ENCODE measurements at places on chromosomes 5 and 9. TPM values are rescaled to one million over a fixed set of nuclear protein-coding genes. Genes with fewer than 3 reads are reported as not detected.
A peak's percentile ranks its signal among the peaks of the same experiment; 100 is the strongest.

DNA sequence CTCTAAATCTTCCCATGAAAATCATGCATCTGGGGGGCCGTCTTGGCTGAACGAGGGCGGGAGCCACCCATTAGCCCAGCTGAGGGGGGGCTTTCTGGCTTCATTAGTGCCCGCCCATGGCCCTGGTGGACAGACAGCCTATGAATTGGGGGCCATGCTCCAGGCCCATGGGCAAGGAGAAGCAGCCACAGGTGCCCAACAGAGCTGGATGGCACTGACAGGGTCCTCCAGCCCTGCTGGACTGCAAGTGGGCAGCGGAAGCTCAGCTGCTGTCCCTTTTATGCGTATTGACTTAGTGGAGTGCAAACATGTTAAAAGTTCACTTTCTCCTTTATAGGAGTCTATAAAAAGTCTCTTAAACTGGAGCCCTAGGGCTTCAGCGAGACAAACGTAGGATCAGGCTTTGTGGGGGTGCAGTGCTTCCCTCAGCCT lies 75.3 kb downstream of the MACROH2A1 start:
- no peak for DNase-seq

GRCh38 chr5:96961053-96961452 lies 25.2 kb downstream of the LNPEP start:
- peak; percentile 7 for DNase-seq

DNA sequence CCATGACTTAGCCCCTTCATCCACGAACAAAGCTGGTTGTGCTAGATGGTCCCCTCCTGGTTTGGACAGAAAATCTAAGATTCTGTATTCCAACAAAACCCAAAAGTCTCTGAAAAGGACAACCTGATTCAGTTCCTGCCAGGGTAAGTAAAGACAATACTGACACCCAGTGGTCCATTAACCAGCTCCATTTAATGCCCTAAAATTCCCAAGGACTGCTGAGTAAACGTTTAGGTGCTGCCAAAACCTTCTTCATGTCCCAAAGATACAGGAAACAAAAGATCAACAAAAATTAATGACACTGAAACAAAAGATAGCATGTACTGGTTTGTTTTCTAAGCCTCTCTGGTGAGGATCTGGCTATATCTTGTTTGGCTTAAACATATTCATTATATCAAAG lies 25.3 kb upstream of the PPP1R2B start:
- no peak for DNase-seq

DNA sequence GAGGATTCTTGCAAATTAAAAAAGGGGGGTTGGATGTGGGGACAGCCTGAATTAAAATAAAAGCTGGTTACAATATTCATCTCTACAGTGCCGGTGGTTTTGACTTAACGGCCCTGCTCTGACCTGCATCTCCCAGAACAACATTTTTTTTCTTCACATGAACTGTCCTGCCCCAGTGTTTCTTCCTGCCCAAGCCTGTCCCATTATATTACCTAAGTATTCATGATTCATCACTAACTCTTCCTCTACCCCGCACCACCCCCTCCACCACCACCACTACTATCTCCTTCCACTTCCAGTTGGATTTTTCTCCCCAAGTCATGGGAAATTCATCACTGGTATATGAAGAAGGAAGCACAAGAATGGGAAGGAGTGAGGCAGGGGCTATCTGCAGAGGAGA lies 90.1 kb downstream of the ZFAND5 start:
- DNase-seq: peak; percentile 24

DNA sequence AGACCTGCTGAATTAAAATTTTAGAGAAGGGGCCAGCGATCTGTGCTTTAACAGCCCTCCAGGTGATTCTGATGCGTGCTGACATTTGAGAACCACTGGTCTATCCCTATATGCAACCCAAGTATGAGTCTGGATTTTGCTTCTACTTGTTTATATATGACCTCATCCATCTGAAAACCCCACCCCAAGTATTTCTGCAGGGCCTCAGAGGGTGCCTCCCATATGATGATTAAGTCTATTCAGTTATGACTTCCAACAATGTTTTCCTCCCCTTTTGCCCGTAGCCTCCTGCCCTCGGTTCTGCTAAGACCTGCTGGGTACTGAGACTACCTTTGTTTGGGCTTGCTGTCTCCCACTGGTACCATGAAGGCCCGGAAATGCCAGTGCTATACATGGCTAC lies 376.0 kb upstream of the SMARCA2 start:
- DNase-seq: peak; percentile 4

GRCh38 chr5:172370648-172371545 lies 83.4 kb downstream of the SH3PXD2B start:
- DNase-seq: peak; percentile 47

DNA sequence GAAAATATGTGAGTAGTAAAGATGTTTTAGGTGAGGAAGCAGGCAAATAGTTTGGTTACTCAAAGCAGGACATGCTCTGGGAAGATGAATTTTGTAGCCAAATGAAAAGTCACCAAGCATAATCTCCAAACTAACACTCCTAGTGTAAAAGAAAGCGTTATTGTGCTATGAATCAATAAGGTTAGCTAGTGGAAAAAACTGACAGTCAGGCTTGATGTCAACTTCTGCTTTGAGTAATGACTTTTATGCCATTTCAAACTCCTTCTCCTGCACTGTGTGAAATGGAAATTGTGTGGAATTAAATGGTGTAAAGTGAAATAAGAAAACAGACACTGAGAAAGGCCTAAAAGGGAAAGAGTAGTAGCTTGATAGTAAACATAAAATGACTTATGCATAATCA lies 637.2 kb upstream of the DMAC1 start:
- DNase-seq: no peak

DNA sequence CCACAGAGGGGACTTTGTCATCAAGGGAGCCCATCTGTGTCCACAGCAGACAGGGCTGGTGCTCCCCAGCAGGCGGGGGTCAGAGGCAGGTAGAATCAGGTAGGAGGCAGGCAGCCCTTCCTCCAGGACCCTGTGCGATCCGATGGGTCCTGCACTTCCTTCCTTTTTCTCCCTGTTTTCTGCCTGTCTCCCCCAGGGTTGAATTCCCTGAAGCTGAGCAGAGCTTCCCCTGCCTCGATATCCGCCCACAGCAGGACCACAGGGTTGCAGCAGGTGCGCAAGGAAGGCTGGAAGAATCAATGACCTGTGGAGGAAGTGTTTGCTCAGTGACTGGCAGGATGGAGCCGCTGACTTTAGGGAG lies 69.2 kb downstream of the MRPL36 start:
- no peak for DNase-seq

- no peak for DNase-seq
Observed at GRCh38 chr5:30832519-30832918, 361.0 kb upstream of the CDH6 start.

DNA sequence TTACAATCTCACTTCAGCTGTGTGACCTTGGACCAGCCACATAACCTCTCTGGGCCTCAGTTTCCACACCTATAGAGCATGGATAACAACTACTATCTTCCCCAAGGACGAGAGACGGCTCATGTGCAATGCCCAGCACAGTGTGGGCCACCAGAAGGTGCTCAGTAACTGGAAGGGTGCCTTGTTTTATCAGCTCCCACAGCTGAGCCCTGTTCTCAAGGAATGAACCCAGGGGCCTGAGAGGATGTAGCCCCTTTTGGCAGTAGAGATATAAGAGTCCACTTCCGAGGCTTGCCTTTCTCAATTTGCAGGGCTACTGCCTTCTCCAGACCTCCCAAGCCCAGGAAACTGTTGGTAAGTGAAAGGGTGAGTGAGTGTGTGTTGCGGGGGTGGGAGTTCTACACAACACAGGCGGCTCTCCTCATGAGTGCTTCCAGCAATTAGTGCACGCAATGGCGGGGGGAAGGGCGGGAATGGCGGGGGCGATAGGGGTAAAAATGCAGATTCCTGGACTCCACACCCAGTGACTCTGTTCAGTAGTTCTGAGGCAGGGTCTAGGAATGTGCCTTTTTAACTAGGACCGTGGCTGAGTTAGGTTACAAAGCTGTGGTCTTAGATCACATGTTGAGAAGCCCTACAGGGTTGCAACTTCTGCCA lies 185.1 kb downstream of the FSTL4 start:
- no peak for DNase-seq

The PCSK5 gene
- 2.3 TPM for total RNA-seq

The HEMGN gene
- not detected for total RNA-seq

The TMEM174 gene
- total RNA-seq: not detected
